ENCODE measurements at places on chromosomes 6 and 20.

DNA sequence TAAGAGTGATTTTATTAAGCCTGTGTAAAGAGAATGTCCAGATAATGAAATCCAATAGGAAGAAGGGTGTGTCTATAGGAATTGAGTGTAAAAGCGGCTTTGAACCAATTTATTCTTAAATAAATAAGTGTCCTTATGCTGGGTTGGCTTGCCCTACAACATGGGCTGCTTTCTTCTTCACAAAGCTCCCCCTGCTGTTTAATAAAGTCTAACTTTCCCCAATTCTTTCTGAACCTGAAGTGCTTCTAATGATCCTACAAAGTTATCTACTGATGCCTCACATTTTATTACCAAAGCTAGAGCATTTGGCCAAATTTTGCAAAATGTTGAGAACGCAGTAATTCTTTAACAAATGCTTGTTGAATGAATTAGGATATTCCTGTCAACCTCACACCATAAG lies 36.3 kb upstream of the SIRT5 start:
- no peak for DNase-seq

- DNase-seq = no peak
Observed at GRCh38 chr6:134619077-134619476, 301.2 kb upstream of the SGK1 start.

DNA sequence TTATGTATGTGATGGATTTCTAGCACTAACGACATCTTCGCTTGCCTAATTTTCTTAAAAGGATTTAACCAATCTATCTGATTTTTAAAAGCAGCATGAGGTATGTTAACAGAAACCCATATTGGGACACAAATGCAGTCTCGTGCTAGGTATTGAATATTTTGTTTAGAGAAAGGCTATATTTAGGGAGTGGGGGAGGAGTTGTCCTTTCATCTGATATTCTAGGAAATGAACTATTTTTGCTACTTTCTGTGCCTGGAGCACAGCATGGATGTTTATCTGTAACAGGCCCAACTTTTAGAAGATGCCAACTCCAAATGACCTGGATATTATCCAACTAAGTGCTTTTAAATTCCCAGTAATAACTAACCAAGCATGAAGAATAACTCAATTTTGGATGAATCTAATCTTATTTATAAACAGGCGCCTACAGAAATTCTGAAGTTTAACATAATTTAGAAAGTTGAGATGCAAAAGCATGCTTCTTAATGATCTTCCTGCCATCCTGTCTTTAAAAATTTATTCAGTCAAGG lies 317.1 kb upstream of the CHD6 start:
- no peak for DNase-seq

- no peak for DNase-seq
Observed at GRCh38 chr6:37579444-37580067, 79.9 kb upstream of the CCDC167 start.

DNA sequence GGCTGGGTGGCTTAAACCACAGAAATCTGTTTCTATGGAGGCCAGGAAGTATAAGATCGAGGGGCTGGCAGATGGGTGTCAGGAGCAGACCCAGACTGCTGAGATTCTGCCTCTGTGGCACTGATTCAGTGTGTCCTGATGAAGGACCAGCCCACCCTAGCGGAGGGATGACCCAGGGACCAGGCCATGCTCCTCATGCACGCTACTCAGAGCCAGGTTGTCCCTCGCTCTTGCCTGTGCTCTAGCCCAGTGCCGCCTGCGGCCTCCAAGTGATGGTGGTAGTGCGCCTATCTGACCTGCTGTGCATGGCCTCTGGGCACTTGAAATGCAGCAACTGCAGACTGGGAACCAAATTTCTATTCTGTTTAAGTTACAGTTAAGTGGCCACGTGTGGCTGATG lies 13.1 kb upstream of the APMAP start:
- no peak for DNase-seq

GRCh38 chr6:44221291-44221960 lies 2.0 kb upstream of the SLC29A1 start:
- DNase-seq = peak; percentile 39

DNA sequence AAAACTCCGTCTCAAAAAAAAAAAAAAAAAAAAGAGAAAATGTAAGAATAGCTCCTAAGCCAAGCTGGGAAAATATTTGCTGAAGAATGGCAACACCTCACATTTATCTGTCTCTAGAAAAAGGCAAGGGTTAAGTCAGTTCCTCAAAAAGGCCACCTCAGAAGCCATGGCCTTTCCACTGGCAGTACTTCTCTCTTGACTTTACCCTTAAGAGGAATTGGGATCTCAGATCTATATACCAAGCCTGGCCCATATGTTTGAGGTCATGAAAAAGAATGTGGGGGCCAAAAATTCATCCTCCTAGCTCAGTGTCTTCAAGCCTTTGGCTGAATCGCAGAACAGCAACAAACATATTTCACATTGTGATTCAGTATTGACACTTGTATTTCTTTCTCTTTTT lies 10.9 kb upstream of the NCOA3 start:
- no peak for DNase-seq

GRCh38 chr6:80319196-80319595 lies 212.7 kb downstream of the BCKDHB start:
- no peak for DNase-seq

DNA sequence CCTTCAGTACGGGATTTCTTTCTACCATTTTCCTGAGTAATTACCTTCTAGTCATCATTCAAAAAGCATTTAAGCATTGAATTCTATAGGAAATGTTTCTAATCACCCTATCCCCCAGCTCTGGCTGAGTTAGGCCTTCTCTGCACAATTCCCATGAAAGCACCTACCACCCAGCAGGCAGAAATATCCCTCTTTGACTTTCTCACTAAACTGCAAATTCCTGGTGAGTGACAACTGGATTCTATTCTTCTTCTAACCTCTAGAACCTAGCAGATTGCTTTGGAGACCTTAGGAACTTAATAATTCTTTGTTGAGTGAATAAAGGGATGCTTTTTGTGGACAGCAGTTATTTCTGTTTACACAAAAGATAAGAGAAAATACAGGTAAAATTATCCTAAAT lies 328.7 kb downstream of the LAMA2 start:
- DNase-seq = no peak

DNA sequence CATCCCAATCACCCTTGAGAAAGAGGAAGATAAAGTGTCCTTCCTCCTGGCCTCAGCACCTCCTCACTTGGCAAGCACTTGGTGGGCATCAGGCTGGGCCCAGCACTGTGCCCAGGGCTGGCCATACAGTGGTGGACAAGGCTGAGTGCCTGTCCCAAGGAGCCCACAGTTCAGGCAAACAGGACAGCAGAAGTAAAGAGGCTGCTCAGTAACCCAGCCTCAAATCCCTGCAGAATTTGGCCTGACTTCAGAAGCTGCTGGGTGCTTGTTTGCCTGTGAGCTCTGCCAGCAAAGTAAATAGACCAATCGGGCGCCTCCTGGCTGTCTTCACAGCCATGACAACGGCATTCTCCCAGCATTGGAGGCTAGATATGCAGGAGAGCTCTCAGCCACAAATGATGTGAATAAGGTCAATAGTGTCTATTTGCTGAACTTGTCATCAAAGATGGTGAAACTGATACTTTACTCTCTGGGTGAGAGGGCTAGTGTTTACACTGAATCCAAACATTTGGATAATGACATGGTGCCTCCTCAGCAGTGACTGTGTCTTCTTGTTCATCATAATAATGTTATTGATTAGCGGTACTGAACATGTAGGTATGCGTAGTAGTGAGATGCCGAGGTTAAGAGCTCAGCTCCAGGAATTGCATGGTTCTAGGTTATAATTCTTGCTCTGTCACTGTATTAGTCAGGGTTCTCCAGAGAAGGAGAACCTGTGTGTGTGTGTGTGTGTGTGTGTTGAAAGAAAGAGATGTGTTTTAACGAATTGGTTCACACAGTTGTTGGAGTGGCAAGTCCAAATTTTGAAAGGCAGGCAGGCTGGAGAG lies 36.9 kb upstream of the FANCE start:
- DNase-seq = no peak
